ENCODE measurements at places on chromosomes 2 and 18.

- DNase-seq: no peak
Measured at GRCh38 chr2:217186152-217186551, 326.3 kb upstream of the TNP1 start.

GRCh38 chr2:238031751-238032150 lies 29.1 kb upstream of the SCLY start:
- no peak for DNase-seq

DNA sequence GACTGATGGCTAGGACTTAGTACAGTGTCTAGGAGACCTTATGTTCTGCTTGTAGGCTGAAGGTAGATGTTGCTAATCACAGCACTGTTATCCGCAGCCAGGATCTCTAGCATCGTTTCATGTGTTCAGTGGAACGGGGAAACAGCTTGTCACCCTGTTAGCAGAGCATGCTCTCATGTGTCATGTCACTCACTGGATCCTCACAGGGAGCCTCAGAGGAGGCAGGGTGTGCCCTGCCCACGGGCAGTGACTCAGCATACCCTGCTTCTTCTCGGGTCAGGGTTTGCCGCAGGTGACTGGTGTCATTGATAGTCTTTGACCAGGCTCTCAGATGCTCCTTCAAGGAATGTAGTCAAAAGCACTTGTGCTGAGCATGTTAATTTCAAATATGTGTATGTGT lies 44.4 kb downstream of the RPIA start:
- no peak for DNase-seq

GRCh38 chr18:76821875-76822505 lies 367 bp upstream of the ZNF236 start:
- DNase-seq: peak; percentile 26

- no peak for DNase-seq
Measured at GRCh38 chr18:77234504-77235365, 14.9 kb upstream of the GALR1 start.

GRCh38 chr2:22855761-22856184 lies 529.2 kb upstream of the KLHL29 start:
- DNase-seq: peak; percentile 4

DNA sequence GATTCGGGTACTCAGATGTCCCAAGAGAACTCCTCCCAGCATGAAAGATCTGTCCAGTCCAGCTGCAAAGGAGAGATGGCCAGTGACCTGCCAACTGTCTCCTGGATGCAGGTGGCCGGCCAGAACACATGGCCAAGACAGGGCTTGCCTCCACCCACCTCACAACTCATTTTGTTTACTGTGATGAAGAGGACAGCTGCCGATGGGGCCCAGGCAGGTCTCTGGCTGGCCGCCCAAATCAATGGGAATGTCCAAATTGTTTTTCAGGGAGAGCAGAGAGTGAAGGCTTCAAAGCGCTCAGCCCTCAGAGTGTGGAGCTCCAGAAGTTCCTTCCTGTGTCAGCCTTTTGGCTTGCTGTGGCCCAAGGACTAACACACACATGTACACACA lies 41.9 kb downstream of the FOSL2 start:
- DNase-seq: no peak

GRCh38 chr2:33256162-33256755 lies 220.2 kb upstream of the RASGRP3 start:
- no peak for DNase-seq

- no peak for DNase-seq
Measured at GRCh38 chr18:58562999-58563667, 65.8 kb downstream of the ALPK2 start.

- no peak for DNase-seq
Measured at GRCh38 chr2:10329880-10330699, 27.4 kb downstream of the HPCAL1 start.

- DNase-seq: no peak
Measured at GRCh38 chr2:226440127-226440918, 359.3 kb downstream of the IRS1 start.

DNA sequence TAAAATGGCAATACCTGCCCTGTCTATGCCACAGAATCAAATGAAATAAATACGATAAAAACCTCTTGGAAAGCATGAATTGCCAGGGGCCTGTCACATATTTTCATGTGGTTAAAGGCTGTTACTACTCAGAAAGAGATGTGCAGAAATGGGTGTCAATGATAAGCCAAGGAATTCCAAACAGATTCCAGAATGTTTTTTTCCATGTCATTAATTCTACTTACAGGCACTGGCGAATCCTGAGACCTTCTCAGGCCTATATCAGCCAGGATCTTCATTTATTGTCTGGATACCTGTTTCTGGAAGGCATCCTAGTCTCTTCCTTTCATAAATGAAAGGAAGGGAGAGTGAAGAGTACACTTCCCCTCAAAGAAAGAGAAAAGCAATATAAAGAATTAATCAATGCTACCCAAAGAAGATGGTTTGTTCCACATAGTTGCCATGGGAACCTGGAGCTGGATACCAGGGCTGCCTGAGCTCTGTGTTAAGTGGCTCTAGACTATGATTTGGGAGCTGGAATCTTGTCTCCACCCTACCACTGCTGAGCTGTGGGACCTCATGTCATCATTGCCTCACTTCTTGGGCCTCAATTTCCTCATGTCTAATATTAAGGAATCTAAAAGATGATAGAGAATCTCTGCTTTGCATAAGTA lies 335.1 kb upstream of the SKOR2 start:
- no peak for DNase-seq

GRCh38 chr2:56582570-56582969 lies 398.8 kb downstream of the CCDC85A start:
- no peak for DNase-seq

- no peak for DNase-seq
Measured at GRCh38 chr18:45686891-45687611, 36.9 kb upstream of the SLC14A1 start.

DNA sequence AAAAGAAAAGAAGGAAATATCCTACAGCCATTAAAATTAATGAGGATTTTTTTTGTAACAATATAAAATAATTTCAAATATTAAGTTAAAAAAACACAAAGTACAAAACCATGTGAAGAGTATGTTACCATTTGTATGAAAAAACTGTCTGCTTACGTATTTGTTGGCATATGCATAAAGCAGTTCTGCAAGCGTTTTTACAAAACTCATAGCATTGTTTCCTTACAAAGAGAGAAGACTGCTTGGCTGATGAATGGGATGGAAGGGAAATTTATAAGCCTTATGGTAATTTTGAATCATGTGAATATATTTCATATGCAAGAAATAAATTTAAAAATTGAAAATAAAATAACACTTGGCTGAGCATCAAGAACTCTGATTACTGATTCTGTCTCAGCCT lies 63.1 kb downstream of the METTL4 start:
- no peak for DNase-seq

DNA sequence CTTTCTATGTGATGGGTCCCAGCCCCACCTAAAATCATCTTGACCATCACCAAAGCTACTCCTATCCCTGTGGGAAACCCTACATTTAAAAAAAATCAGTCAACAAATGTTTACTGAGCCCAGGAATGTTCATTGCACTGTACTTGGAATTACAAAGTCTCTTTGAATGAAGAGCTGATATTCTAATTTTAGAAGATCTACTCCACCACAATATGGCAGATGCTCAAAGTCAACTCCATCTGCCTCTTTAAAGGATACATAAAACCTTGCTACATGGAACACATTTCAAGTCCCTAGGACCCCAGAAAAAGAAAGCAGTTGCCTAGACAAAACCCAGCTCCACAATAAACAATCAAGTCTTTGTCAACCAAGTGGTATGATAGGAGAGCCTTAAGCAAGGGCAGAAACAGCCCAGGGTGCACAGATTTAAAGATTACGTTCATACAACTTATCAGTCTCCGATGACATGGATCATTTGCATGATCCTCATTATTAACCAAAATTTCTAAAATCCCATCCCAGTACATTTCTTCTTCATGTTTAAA lies 234.3 kb upstream of the ACVR2A start:
- DNase-seq: no peak

- no peak for DNase-seq
Measured at GRCh38 chr18:48135436-48135966, 205.0 kb upstream of the SMAD2 start.

DNA sequence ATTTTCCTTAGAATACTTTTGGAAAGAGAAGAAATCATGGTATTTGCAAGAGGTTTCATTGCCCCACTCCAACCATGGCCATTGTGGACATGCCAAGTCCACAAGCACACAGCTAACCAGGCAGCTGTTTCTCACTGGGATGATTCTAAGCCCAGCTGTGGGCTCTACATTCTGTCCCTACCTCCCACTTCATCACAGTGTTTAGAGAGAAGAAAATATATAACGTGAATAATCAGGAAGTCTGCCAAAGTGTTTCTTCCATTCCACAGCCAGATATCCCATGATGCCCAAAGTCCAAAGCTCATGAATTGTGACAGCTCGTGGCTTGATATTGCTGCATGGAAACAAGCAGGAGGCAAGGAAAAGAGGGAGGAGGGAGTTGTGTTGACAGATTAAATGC lies 433.7 kb upstream of the GYPC start:
- DNase-seq: no peak

- no peak for DNase-seq
Measured at GRCh38 chr2:55228226-55228563, 3.9 kb downstream of the CLHC1 start.

DNA sequence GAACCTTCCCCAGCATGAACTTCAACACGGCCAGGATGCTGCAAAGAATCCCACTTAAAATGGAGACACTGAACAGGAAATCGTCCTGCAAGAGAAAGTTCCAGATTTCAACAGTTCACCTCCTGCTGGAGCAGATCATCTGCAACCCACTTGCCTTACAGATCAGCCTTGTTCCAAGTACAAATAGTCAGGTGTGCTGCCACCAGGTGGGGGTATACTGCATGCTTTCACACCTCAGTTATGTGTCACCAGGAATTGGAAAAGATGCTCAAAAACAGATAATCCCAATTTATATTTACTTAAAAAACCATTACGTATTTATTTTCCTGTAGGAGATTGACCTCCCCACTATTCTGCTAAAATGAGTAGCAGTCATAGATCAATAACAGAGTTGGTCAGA lies 212.3 kb downstream of the MGAT5 start:
- DNase-seq: no peak

GRCh38 chr2:96025194-96025492 lies 9.6 kb downstream of the GPAT2 start:
- no peak for DNase-seq

DNA sequence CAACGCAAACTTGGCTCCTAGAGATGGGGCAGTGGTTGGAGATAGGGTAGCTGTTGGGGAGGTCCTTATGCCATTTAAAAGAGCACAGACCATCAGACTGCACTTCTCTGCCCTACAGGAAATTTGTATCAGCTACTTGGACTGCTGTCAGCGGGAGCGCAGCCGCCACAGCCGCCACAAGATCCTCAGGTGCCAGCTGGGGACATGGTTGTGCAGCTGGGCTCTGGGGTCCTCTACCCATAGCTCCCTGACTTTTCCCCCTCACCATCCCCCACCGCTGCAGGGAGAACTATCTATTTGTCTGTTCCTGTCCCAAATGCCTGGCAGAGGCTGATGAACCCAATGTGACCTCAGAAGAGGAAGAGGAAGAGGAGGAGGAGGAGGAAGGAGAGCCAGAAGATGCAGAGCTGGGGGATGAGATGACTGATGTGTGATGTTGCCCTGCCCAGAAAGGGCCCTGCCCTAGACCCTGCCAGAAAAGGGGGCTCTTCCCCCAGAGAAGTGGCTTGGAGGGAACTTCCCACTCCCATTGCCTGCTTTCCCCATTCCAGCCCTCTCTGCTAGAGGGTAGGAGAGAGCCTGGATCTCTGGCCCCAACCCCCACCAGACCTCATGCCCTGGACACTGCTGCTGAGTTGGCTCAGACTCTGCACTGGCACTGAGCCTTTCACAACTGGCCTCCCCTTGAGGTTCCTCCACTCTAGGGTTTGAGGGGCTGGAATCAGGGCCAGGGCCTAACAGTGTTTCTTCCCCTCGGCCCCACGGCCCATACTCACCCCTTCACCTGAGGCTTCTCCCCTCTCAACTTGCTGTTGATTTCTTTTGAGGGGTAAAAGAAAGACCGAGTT lies 7.3 kb downstream of the PRADC1 start:
- no peak for DNase-seq

DNA sequence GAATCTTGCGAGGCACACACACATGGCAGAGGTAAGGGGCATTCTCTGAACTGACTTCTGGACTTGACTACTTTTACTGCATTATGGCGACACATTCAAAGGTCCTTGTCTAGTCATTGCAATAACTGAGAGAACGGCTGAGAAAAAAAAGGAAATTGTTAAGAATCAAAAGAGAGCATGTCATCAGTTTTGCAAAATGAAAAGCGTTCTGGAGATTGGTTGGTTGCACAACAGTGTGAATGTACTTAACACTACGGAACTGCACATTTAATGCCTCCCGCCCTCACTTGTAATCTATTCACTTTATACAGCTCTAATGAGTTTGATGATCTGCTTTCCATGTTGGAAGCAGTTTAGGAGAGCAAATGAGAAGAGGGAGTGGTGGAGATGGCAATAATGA lies 68.5 kb upstream of the NFU1 start:
- no peak for DNase-seq

DNA sequence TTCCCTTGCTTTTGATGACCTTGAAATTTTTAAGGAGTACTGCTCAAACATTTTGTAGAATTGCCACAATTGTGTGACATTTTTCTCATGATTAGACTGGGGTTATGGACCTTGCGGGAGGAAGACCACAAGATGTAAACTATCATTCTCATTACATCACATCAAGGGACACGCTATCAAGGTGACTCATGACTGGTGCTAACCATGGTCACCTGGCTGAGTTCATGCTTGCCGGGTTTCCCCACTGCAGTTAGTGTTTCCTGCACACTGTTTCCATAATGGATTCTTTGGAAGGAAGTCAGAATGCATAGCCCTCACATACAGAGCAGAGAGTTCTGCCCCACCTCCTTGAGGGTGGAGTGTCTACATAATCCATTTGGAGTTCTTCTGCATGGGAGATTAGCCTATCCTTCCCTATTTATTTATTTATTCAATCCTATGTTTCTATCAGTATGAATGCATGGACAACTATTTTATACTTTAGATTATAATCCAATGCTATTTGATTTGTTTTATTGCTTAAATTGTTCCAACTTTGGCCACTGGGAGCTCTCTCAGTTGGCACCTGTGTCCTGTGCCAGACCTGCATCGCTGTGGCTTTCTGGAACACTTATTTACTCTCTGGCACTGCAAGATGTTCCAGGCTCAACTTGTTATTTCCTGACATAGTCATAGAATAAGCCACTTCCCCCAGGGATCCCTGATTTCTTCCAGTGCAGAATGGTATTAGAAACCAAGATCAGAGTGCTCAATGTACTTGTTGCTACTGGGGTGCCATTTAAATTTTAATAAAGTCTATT lies 6.0 kb downstream of the MC2R start:
- DNase-seq: no peak

GRCh38 chr2:30232801-30233130 lies 1.4 kb downstream of the LBH start:
- no peak for DNase-seq

- DNase-seq: peak; percentile 45
Measured at GRCh38 chr2:58155160-58155778, 85.9 kb downstream of the FANCL start.

- DNase-seq: no peak
Measured at GRCh38 chr18:2572892-2573291, 1.5 kb downstream of the NDC80 start.

- no peak for DNase-seq
Measured at GRCh38 chr2:241344925-241345651, 11.0 kb upstream of the FARP2 start.

GRCh38 chr2:129695496-129695895 lies 284.0 kb upstream of the RAB6C start:
- no peak for DNase-seq

All from NCI-H1092 (cell line).